ENCODE measurements at places on chromosomes 2 and 18.

DNA sequence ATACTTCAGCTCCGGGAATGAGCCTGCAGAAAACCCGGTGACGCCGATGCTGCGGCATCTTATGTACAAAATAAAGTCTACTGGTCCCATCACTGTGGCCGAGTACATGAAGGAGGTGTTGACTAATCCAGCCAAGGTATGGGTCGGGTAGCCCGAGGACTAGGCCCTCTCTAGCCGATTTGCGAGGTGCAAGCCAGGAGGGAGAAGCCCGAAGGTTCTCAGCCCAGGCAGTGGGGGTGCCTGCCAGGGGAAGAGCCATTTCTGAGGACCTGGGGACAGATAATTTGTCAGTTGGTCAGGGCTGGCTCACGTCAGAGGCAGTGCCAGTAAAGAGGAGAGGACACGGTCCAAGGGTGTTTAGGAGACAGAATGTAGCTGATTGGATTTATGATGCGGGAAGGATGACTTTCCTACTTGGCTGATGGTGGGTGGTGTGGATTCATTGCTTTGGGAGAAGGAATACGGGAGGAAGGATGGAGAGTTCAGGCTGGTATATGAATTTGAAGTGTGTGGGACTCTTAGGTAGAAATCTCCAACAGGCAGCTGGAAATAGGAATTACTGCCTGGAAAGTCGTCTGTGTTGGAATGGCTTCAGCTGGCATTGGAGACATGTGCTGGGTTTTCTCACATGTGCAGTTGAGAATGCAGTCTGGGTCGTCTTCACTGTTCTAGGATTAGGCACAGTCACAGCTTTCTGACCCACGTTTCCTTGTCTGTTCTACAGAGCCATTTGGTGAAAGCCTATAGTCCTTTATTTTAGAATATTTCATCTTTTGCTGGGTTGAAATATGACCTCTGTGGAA is 874 bp downstream of the NDUFAF7 start:
- peak; percentile 24 for DNase-seq

GRCh38 chr18:76456018-76456750 is 38.9 kb downstream of the ZNF516 start:
- peak; percentile 6 for DNase-seq

- DNase-seq = no peak
Observed at GRCh38 chr2:6650311-6650710, 215.4 kb downstream of the CMPK2 start.

DNA sequence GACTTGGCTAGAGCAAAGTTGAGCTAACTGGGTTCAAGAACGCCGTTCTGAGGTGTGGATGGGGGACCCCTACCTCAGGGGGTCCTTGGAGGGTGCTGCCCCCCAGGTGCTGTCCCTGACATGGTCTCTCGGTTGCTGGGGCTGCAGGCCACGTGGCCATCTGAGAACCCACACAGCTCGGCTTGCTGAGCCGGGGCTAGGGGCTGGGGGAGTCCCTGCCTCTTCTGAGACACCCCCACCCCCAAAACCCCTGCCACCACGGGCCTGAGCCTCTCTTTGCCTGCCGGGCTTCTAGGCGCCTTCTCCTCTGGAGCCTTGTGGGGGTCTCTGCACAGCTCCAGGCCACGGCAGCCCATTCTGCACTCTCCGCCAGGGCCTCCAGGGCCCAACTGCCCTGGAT is 52.0 kb upstream of the LAMA1 start:
- no peak for DNase-seq

DNA sequence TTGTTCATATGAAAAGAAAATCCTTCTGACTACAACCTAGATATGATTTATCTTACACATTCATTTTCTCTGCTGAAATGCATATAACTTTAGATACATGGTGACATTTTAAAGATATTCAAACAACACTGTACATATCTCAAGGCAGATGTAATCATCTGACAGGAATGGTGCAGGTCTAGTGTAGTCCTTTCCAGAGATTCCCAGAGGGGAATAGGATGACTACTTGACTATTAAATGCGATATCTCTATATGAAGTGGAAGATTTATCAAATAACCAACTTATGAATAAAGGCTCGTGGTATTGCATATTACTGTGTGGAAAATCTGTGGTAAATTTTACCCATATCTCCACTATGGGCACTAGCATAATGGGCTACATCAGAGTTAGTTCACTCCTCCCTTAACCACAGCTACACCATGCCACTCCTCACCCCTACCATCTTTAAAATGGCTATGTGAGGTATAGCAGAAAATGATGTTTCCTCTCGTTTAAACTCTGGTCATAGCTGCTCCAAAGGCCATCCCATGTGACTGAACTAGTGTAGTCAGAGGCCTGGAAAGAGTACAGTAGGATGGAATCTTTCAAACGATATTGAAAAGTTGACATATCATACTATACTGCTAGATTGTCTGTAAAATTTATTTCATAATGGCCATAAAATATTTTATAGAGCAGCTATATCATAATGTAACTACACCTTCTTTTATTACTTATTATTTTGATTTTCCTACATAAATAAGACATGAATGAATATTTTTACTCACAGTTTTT is 9.1 kb upstream of the ITPRID2 start:
- DNase-seq = no peak

GRCh38 chr2:64780041-64780440 is 126.3 kb upstream of the SERTAD2 start:
- DNase-seq = no peak

DNA sequence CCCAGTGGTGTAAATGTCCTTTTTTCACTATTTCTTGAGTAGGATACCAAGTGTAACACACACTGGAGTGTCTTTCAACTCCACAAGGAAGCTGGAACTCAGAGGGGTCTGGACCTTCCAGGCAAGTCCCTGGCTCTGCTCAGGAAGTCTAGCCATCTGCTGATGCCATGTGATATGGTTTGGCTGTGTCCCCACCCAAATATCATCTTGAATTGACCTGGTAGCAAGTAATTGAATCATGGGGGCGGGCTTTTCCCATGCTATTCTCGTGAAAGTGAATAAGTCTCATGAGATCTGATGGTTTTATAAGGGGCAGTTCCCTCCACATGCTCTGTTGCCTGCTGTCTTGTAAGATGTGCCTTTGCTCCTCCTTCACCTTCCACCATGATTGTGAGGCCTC is 99.4 kb upstream of the CDC42EP3 start:
- no peak for DNase-seq

DNA sequence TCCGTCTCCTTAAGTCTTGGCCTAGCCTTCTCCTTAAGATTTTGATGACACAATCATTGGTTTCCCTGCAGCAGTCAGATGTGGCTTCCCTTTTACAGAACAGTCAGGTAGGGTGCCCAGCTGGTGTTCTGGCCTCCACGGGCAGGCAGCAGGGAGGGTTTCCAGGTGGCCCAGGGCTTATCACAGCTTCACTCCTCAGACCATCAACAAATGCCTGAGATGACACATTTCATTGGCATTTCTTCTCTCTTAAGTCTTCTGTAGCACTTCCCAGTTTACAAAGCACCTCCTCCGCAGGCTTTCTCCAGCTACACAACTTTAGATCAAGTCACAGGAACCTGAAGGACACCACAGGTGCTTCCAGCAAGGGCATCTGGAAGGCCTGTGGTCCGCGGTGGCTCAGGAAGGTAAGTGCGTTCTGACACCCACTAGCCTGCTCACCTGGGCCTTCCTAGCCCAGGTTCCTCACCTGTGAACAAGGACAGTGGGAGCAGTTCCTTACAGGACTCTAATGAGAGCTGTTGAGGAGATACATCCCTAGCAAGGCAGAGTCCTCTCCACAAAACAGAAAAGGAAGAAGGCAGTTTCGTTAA is 37.6 kb downstream of the PTPN18 start:
- DNase-seq = no peak

DNA sequence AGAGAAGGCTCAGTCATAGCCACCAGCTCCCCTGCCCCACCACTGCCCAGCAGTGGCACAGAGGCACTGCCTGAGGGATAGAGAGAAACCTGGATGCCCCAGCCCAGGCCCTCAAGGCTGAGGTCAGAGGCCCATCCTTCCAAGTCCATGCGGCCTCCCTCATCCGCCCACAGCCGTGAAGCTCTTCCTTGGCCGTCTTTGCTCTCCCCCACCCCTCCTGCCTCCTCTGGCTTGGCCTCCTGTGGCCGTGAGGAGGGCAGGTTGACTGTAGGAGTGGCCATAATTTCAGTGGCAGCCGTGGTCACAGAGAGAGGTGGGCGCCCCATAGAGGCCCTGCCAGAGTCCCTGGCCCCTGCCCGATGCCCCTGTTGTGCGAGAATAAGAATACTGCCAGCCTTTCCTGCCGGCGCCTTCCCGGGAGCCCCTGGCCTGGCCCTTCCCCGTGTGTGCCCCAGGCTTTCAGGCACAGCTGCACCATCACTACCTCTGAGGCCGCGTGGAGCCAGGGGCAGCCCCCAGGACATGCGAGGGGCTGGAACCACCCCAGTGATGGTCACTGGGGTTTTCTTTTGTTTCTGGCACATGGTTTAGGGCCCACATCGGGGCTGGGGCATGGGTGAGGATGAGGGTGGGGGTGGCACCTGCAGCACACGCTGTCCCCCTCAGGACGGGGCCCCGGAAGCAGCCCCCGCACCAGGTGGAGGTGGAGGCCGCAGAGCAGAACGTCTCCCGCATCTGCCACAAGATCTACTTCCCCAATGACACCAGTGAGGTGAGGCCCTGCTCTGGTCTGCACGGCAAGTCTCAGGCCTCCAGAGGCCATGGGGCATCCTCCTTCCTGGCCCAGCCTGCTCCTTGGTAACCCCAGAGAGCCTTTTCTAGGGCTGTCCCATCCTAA is 13.1 kb upstream of the GPR17 start:
- DNase-seq = no peak

- no peak for DNase-seq
Observed at GRCh38 chr2:180222644-180223043, 215.5 kb upstream of the CWC22 start.

GRCh38 chr18:55362303-55362702 is 225.7 kb downstream of the TCF4 start:
- DNase-seq = no peak

- DNase-seq = no peak
Observed at GRCh38 chr18:68234131-68234530, 480.8 kb downstream of the TMX3 start.

GRCh38 chr18:56380685-56381084 is 257.7 kb downstream of the TXNL1 start:
- no peak for DNase-seq

DNA sequence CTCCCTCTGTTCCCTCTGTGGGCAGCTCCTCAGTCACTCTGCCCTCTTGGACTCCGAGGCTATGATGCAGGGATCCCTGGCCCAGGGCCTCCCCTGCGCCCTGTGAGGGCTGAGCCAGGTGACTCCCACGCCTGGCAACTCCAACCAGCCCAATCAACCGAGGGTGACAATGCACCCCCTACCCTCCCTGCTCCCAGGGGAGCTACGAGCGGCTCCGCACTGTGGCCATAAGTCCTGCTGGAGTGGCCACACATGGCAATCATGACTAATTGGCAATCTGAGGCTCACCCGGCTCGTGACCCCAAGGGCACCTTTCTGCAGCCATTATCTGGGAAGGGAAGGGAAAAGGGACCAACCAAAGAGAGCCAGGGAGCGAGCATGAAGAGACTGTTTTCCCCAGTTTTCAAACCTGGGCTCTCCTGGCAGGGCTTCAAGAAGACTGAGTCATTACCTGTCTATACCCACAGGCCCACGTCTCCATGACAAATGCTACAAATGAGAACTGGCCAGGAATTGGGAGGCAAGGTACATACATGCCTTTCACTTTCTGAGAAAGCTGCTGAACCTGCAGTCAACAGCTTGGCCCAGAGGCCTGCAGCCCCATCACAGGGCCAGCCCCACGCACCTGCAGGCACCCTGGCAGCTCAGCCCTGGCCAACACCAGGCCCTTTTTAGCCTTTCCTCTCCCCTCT is 45.1 kb downstream of the RPL31 start:
- DNase-seq = no peak

GRCh38 chr2:168698969-168699368 is 103.5 kb upstream of the NOSTRIN start:
- no peak for DNase-seq

GRCh38 chr2:64525317-64525613 is 1.1 kb downstream of the AFTPH start:
- DNase-seq = peak; percentile 41

- DNase-seq = no peak
Observed at GRCh38 chr2:238696331-238696730, 151.6 kb upstream of the TWIST2 start.

DNA sequence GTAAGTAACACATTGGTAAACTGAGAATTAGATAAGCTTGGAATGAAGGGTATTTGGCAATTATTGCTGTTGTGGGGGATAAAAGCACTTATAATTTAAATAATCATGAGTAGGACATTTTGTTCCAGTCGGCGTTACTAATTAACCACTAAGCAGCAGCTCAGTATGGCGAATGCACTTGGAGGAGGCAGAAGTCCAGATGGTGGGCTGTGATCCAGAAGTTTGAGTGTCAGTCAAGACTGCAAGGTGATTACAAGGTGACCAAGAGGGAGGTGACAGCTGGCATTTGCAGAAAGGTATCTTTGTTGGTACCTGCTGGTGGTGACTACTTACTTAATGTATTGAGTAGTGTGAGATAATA is 643.6 kb upstream of the FAM98A start:
- DNase-seq = no peak

- no peak for DNase-seq
Observed at GRCh38 chr2:134134827-134135226, 119.0 kb upstream of the MGAT5 start.

DNA sequence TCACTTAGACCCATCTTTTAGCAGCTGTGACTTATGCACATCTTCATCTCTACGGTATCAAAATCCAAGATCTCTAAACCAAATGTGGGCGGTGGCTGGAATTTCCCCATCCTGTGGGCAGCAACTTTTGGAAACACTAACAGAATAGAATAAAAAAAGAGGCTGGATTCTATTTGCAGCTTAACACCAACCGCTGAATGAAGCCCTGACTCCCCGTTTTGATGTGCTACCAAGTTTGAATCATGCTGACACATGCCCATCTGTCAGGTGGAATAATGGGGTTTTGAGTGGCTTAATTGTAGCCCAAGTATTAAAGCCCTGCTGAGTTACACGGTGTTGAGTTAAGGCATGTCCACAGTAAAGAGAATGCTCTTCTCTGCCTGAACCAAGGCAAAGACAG is 165.2 kb downstream of the MTCL1 start:
- DNase-seq = no peak

DNA sequence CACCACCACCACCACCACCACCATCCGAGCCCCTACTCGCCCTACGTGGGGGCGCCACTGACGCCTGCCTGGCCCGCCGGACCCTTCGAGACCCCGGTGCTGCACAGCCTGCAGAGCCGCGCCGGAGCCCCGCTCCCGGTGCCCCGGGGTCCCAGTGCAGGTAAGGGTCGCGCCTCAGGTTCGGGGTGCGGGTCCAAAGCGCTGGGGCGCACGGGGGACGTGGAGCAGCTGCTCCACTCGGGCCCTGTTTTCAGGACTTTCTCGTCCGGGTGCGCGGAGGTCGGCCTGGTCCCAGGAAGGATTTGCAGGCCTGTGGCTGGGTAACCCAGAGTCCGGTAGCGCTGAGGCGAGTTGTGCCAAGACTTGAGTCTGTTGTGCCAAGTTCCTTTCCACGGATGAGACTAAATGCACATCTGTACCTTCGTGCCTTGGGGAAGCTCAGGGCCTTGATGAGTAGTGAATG is 2.8 kb downstream of the GATA6 start:
- no peak for DNase-seq

- no peak for DNase-seq
Observed at GRCh38 chr18:25974630-25975077, 115.8 kb downstream of the SS18 start.

GRCh38 chr2:62216616-62217015 is 20.7 kb downstream of the B3GNT2 start:
- no peak for DNase-seq

- no peak for DNase-seq
Observed at GRCh38 chr2:19203866-19204265, 154.6 kb downstream of the OSR1 start.

- no peak for DNase-seq
Observed at GRCh38 chr2:29578084-29578598, 343.2 kb downstream of the ALK start.

All from activated naive CD4-positive, alpha-beta T cell treated with anti-CD3 and anti-CD28 coated beads, Interleukin-2, amount 10 ng/mL, durations not matched to agents 7 days and 5 days (primary cell).